Cardiac muscle cell (in vitro differentiated cells and primary cell): ENCODE measurements at places on chromosomes 2 and 18. TPM values are rescaled to one million over a fixed set of nuclear protein-coding genes. Genes with fewer than 3 reads are reported as not detected.
A peak's percentile ranks its signal among the peaks of the same experiment; 100 is the strongest.

DNA sequence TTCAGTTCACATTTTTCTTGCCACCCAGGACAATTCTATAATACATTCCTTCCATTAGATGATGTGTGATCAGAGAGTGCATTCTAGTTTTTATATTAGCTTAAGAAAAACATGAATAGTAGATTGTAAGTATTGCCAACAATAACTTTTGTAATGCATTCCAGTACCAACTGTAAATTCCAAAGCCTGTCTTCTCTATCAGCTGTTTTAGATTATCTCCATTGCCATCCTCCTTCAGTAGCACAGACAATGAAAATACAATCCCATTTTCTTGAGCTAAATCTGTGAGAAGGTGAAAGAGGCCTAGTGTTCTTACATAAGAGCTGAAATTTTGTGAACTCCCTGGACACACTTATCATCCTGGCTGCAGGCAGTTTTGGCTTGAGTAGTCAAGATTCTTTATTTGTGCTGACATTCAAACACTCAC is 103.9 kb downstream of the CCBE1 start:
- H3K36me3 ChIP-seq = no peaks in the 10 kb centered on the region
- no peak overlapping the region for H3K27ac ChIP-seq
- no peak overlapping the region for H3K4me3 ChIP-seq
- H3K4me1 ChIP-seq = no peaks in the 10 kb centered on the region

CCDC150 gene
- 2.6 and 8.0 TPM in 2 replicates for total RNA-seq

FZD7 gene
- 21.4 and 21.8 TPM in 2 replicates for total RNA-seq

- H3K4me3 ChIP-seq = no peak overlapping the region
- H3K36me3 ChIP-seq = no peaks in the 10 kb centered on the region
- H3K4me1 ChIP-seq = peaks cover 13% of the 10 kb centered on the region
- DNase-seq = no peak
- no peak overlapping the region for H3K27ac ChIP-seq
These were observed 51.5 kb downstream of the HAUS1 start for GRCh38 chr18:46155641-46156051.

DNA sequence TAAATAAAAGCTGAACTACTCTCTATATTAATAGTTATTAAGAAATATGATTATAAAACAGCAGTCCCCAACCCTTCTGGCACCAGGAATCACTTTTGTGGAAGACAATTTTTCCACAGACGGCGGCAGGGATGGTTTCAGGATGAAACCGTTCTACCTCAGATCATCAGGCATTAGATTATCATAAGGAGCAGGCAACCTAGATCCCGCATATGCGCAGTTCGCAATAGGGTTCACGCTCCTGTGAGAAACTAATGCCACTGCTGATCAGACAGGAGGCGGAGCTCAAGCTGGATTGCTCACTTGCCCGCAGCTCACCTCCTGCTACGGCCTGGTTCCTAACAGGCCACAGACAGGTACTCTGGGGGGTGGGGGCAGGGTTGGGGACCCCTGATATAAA is 19.3 kb upstream of the DSG2 start:
- no peak overlapping the region for H3K4me3 ChIP-seq
- H3K4me1 ChIP-seq = no peaks in the 10 kb centered on the region
- DNase-seq = no peak
- no peaks in the 10 kb centered on the region for H3K27me3 ChIP-seq

DNA sequence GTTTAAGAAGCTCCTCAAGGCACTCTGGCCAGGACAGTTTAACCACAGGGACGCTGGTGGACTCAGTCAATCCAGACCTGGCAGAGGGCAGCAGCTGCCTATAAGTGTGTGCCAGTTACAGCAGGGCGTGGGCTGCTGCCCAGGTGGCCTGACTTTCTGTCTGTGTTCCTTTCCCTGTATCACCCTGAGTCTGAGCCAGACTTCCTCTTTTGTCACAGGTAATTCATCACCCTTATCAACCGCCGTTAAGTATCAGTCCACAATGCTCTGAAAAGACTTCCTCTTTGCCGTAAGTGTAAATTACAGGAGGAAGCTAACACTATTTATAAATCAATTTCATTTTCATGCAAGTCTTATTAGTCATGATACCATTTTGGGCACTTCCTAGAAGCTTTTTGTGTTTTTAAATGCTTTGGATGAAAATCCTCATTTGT is 7.0 kb downstream of the LPIN1 start:
- DNase-seq = no peak
- H3K4me3 ChIP-seq = no peak overlapping the region
- no peaks in the 10 kb centered on the region for H3K27me3 ChIP-seq

- H3K27me3 ChIP-seq = peaks cover 53% of the 10 kb centered on the region
- peaks cover 7% of the 10 kb centered on the region for H3K4me1 ChIP-seq
- H3K4me3 ChIP-seq = peak within 1 kb of the TSS; percentile 30
- no peak within 1 kb of the TSS for H3K27ac ChIP-seq
These were observed at the start of gene DCC for GRCh38 chr18:52339891-52340371. Gene DCC, plus strand, starts transcription at chr18:52340197. Its CDS starts 591 bp downstream, at chr18:52340788.

DNA sequence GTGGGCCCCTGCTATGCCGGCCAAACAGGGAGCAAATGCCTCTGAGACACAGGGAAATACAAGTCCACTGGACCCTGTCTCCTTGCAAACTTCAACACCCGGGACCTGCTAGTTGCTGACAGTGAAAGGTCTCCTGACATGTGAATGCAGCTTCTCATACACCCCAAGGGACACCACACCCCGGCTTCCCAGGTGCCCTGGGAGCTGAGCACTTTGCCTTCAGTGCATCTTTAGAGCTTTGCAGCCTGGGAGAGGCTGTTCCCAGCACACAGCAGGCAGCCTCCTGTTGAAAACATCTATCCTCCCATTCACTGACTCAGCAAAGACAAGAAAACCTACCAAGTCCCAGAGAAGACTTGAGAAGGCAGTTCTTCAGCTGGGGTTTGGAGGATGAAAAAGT is 143.4 kb downstream of the COL6A3 start:
- no peaks in the 10 kb centered on the region for H3K36me3 ChIP-seq
- H3K27ac ChIP-seq = no peak overlapping the region
- no peaks in the 10 kb centered on the region for H3K4me1 ChIP-seq

- H3K4me1 ChIP-seq = no peaks in the 10 kb centered on the region
- no peaks in the 10 kb centered on the region for H3K27me3 ChIP-seq
- no peak for DNase-seq
- no peaks in the 10 kb centered on the region for H3K36me3 ChIP-seq
- H3K27ac ChIP-seq = no peak overlapping the region
These were observed 441.8 kb downstream of the CMPK2 start for GRCh38 chr2:6423944-6424343.

DNA sequence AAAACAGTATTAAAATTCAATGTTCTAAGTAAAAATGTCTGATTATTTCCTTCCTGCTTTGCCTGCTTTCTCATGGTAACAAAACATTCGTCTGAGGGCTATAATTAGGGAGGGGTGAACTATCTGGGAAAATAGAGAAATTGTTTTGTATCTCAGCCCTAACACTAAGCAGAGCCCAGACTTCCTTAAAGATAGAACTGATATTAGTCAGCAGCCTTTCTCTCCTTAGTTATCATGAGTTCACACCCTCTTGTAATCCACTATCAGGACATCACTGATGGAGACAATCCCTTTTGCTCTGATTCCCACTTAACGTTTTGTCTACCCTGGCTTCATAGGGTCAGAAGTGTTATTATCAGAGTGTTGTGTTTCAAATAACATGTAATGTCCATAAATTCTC is 701.1 kb upstream of the ZEB2 start:
- H3K36me3 ChIP-seq = no peaks in the 10 kb centered on the region
- no peaks in the 10 kb centered on the region for H3K27me3 ChIP-seq
- peaks cover 16% of the 10 kb centered on the region for H3K4me1 ChIP-seq
- DNase-seq = no peak
- no peak overlapping the region for H3K4me3 ChIP-seq

DNA sequence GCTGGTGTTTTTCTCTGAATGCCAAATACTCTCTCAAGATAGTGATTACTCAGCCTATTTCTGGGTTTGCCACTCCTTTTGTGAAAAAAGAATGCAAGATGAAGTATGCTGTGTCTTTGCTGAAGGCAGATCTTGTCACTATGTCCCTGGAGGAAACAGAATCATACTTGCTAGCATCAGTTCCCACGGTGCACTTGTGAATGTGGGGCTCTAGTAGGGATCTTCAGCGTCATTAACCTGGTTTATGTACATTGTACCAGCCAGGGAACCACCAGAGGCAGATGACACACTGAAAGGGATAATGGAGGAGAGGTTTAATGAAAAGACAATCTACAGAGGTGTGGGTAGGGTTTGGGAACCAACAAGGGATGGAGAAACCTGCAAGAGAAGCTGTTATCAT is 131.0 kb upstream of the CXCR4 start:
- peaks cover 8% of the 10 kb centered on the region for H3K4me1 ChIP-seq
- no peaks in the 10 kb centered on the region for H3K36me3 ChIP-seq
- H3K4me3 ChIP-seq = no peak overlapping the region

- no peak overlapping the region for H3K4me3 ChIP-seq
- H3K27ac ChIP-seq = no peak overlapping the region
- no peaks in the 10 kb centered on the region for H3K27me3 ChIP-seq
- no peak for DNase-seq
- H3K36me3 ChIP-seq = no peaks in the 10 kb centered on the region
- H3K4me1 ChIP-seq = peaks cover 23% of the 10 kb centered on the region
These were observed 28.7 kb upstream of the ROCK2 start for GRCh38 chr2:11373096-11373495.

DNA sequence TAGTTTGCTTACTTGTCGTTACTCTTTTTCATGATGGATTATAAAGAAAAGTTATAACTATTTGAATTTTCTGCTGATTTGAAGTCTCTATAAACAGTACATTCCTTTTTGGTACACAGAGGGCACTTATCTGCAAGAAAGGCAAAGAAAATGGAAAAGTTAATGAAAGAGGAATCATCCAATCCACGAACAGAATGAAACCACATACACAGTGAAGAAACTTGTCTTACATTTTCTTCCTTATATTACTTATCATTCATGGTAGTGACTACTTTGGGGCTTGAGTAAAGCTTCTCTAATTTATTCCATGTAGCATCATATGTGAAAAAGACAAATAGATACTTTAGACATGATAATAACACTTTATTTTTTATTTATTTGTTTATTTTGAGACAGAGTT is 14.8 kb upstream of the ACTR3 start:
- H3K27ac ChIP-seq = no peak overlapping the region
- no peaks in the 10 kb centered on the region for H3K27me3 ChIP-seq
- no peak overlapping the region for H3K4me3 ChIP-seq
- H3K36me3 ChIP-seq = no peaks in the 10 kb centered on the region

GRCh38 chr2:101745711-101746694 is 48.5 kb downstream of the MAP4K4 start:
- peaks cover 47% of the 10 kb centered on the region for H3K4me1 ChIP-seq
- no peak overlapping the region for H3K4me3 ChIP-seq
- no peak overlapping the region for H3K27ac ChIP-seq
- no peaks in the 10 kb centered on the region for H3K36me3 ChIP-seq
- peak; percentile 51 for DNase-seq

NAT8 gene
- total RNA-seq = not detected in 2 replicates

DNA sequence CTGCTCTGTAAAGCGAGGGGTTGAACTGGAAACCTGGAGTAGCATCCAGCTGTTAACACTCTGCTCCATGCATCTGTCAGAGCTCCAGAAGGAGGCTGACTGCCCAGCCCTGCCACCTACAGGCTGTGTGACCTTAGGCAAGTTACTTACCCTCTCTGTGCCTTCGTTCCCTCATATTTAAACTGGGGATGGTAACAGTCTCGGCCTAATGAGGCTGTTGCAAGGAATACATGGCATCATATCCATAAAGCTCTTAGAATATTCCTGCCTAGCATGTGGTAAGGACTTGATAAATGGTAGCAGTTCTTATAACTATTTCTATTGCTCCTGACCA is 80.6 kb downstream of the LRRFIP1 start:
- H3K27ac ChIP-seq = peak overlapping the region; percentile 49
- H3K4me3 ChIP-seq = no peak overlapping the region
- peak; percentile 17 for DNase-seq
- no peaks in the 10 kb centered on the region for H3K27me3 ChIP-seq
- H3K36me3 ChIP-seq = no peaks in the 10 kb centered on the region

DNA sequence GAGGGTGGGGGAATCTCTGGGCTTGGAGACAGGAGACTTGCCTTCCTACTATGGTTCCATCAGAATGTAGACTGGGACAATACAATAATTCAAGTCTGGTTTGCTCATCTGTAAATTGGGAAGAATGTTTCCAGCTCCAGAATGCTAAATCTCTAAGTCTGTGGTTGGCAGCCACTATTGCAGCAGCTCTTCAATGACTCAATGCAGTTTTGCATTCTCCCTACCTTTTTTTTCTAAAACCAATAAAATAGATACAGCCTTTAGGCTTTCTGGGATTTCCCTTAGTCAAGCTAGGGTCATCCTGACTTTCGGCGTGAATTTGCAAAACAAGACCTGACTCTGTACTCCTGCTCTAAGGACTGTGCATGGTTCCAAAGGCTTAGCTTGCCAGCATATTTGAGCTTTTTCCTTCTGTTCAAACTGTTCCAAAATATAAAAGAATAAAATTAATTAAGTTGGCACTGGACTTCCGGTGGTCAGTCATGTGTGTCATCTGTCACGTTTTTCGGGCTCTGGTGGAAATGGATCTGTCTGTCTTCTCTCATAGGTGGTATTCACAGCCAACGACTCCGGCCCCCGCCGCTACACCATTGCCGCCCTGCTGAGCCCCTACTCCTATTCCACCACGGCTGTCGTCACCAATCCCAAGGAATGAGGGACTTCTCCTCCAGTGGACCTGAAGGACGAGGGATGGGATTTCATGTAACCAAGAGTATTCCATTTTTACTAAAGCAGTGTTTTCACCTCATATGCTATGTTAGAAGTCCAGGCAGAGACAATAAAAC is 6.5 kb downstream of the TTR start:
- no peak overlapping the region for H3K27ac ChIP-seq
- H3K27me3 ChIP-seq = no peaks in the 10 kb centered on the region
- no peaks in the 10 kb centered on the region for H3K36me3 ChIP-seq

DNA sequence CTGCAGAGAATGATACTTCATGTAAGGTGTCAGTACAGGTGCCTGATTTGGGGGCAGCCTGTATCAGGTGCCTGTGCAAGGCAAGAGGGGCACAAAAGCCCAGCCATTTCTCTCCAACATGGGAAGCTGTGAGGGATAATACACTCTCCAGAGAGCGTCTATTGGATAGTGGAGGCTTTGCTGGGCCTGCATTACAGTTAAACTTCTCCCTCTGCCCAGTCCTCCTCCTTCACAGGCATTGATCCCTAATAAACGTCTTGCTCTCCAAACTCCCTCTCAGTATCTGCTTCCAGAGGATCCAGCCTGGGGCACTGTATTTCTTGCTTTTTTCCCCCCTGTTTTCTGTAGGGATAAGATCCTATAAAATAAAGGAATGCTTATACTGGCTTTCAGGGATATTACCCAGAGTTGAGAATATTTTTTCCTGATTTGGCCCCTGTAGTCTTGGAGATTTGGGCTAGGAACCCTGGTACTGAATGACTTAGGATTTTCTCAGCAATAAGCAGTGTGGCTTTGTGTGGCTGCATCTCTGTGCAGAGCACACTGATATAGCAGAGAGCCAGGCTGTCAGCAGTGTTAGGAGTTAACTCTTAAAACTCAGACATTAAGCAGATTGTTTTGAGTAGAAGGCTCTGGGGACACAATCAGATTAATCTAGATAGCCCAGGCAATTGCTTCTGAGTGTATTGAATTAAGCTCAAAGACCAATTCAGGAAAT is 330.6 kb downstream of the CYRIA start:
- DNase-seq = no peak
- H3K36me3 ChIP-seq = no peaks in the 10 kb centered on the region
- peaks cover 50% of the 10 kb centered on the region for H3K4me1 ChIP-seq
- no peak overlapping the region for H3K4me3 ChIP-seq
- H3K27me3 ChIP-seq = no peaks in the 10 kb centered on the region

CBLN2 gene
- 0.15 and 2.0 TPM in 2 replicates for total RNA-seq

COPS8 gene
- total RNA-seq = 99.7 and 155 TPM in 2 replicates

ZNF397 gene
- total RNA-seq = 16.8 and 21.5 TPM in 2 replicates

PRSS56 gene
- not detected in 2 replicates for total RNA-seq

VWA3B gene
- total RNA-seq = 0.09 and 0.67 TPM in 2 replicates

GRCh38 chr2:230895536-230896345 is 29.3 kb downstream of the GPR55 start:
- no peaks in the 10 kb centered on the region for H3K36me3 ChIP-seq
- no peak overlapping the region for H3K4me3 ChIP-seq
- no peak overlapping the region for H3K27ac ChIP-seq
- peaks cover under 1% of the 10 kb centered on the region for H3K27me3 ChIP-seq
- DNase-seq = no peak
- H3K4me1 ChIP-seq = peaks cover 4% of the 10 kb centered on the region

DAPL1 gene
- not detected in 2 replicates for total RNA-seq
